Fibroblast of skin of back (primary cell): ENCODE measurements at places on chromosomes 6 and 20.

GRCh38 chr6:24924580-24925356 lies 11.0 kb downstream of the RIPOR2 start:
- DNase-seq = no peak

- no peak for DNase-seq
Observed at GRCh38 chr20:37518606-37519507, 2.2 kb upstream of the NNAT start.

- no peak for DNase-seq
Observed at GRCh38 chr6:50843842-50844241, 25.2 kb downstream of the TFAP2B start.

DNA sequence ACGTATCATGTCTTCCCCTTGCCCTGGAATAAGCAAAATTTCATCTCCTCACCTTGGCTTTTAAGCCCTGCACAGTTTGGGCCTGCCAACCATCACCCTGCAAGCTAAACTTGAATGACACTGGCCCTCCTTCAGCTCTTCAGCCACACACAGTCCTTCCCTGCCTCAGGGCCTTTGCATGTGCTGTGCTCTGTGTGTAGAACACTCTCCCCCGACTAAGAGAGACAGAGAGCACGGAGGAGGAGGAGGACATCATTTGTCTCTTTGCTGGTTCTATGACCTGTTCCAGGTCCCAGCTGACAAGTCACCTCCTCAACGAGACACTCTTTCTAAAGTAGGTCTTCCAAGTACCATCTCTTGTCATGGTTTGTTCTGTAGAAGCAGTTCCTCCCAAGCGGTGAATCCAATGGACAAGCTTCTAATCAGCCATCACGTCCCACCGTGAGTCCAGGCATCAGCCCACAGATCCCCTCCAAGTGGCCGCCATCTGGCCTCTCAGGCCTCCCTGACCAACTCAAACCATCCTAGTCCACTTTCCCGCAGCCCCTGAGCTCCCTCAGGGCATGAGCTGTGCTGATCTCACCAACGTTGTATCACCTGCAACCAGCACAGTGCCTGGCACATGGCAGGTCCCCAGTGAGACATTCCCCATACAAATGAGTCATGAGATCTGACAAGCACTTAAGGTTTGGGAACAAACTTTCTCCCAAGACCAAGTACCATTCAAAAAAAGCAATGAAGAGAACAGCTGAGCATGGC lies 30.5 kb downstream of the NFATC2 start:
- no peak for DNase-seq

GRCh38 chr6:6455272-6455671 lies 133.2 kb upstream of the LY86 start:
- DNase-seq = no peak

- no peak for DNase-seq
Observed at GRCh38 chr6:14216946-14217684, 99.5 kb downstream of the CD83 start.

DNA sequence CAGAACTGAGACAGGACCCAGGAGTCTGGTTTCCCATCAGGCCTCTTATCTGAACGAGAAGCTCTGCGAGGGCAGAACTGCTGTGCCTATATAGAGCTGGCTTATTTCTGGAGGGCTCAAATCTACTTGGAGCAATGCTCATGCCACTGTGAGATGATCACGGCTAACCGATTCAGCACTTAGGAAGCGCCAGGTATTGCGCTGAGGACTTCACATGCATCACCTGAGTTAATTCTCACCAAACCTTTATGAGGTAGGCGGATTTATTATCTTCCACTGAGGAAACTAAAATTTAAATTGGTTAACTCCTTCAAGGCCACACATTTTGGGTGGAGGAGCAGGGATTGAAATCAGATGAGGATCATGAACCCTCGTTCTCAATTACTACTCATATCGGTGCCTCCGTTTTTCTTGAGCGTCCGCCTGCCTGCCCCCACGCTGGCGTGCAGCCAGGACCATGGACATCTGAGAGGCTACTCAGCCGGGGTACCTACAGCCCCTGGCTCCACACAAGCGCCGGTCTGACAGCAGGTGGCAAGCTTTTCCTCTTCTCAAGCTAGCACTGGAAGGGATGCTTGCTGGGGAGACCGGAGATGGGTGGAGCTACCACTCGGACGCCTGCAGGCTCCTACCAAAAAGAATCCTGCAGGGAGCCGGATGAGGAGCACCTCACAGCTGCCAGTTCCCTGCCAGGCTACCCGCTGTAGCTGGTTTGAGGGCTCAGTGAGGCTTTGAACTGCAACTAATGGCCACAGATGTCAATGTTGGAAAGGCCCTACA lies 1.0 kb upstream of the PCIF1 start:
- peak; percentile 72 for DNase-seq

GRCh38 chr20:50302341-50303057 lies 111.9 kb downstream of the CEBPB start:
- DNase-seq = peak; percentile 69

DNA sequence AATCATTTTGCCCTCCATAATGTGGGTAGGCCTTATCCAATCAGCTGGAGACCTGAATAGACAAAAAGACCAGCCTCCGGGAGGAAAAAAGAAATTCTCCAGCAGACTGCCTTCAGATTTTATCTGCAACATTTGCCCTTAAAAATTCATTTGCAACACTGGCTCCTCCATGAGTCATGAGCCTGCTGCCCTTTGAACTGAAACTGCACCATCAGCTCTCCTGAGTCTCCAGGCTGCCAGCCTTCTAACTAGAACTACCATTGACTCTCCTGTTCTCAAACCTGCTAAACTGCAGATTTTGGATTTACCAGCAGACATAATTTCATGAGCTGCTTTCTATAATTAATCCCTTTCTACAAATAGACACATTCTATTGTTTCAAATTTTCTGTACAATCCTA lies 223.9 kb upstream of the THEMIS start:
- DNase-seq = peak; percentile 12

DNA sequence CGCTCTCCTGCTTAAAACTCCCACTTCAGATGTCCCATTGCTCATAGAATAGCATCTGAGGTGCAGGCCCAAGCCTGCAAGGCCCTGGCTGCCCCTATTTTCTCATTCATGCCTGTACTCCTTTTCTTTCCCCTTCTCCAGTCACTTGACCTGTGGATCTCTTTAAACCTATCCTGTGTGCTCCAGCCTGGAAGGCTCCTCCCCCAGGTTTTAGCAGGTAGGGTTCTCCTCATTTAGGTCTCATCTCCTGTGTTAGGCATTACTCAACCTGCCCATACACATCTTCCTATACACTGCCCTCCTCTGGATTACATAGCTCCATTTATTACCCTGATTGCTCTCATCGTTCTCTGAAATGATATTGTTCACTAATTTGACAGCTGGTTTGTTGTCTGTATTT lies 185.3 kb downstream of the BACH2 start:
- no peak for DNase-seq

DNA sequence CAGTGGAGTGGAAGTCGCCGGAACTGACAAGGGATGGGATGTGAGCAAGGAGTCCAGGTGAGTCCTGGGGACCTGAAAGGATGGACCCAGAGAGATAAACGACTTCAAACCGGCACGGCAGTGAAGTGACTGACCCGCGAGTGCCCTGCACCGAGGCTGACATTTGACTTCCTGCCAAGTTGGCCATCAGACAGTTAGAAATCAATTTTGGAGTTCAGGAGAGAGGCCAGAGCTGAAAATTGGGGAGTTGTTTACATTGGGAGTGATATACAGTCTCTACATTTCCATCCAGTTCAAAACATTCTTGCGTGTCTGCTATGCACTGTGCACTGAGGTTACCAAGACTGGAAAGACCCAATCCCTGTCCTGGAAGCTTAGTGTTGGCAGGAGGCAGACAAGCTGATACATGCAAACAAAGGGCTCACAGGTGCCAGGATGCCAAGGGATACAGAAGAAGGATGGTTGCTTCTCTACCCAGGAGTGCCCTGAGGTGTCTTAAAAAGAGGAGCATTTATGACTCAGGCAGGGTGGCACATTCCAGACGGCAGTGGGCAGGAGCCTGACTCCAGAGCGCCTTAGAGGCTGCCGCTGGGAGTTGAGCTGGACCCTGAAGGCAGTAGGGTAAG lies 186.6 kb downstream of the MTHFD1L start:
- DNase-seq = no peak

DNA sequence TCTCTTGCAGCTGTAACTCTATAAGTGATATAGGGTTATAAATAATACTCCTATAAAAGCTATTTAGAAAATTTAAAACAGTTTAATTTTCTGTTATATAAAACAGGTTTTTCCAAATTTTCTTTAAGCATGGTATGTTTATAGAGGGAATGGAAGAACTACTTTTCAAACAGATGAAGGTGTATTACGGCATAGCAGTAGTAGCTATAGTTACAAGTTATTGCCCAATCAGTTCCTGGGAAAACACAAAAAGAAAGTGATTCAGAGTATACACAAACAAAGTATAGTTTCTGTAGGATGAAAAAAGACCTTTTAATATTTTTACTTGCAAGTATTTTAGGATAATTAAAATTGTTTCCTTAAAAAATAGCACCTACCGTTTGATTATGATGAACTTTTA lies 9.8 kb downstream of the SLC17A5 start:
- DNase-seq = no peak

GRCh38 chr6:132246120-132246617 lies 155.1 kb downstream of the MOXD1 start:
- no peak for DNase-seq

- DNase-seq = peak; percentile 79
Observed at GRCh38 chr20:8299921-8300320, 167.9 kb downstream of the PLCB1 start.

DNA sequence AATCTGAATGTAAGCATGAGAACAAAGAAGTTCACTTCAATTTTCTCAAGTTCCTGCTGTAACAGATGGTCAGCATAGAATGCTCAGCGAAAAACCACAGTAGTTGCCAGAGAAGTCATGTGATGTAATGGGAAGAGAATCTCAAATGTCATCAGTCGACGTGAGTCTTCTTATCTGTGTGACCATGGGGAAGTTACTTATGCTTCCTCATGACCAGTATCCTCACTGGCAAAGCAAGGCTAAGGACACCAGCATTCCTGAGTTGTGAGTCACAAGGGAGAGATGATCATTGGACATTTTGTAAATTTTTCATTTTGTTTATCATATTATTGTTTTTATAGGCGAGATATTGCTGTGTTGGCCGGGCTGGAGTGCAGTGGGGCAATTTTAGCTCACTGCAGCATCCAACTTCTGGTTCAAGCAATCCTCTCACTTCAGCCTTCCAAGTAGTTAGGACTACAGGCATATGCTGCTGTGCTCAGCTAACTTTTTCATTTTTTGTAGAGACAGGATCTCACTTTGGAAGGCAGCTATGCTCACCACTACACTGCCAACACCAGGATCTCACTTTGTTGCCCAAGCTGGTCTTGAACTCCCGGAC lies 21.9 kb downstream of the SGK1 start:
- DNase-seq = peak; percentile 100

GRCh38 chr6:3789018-3789895 lies 37.7 kb upstream of the PXDC1 start:
- DNase-seq = no peak

DNA sequence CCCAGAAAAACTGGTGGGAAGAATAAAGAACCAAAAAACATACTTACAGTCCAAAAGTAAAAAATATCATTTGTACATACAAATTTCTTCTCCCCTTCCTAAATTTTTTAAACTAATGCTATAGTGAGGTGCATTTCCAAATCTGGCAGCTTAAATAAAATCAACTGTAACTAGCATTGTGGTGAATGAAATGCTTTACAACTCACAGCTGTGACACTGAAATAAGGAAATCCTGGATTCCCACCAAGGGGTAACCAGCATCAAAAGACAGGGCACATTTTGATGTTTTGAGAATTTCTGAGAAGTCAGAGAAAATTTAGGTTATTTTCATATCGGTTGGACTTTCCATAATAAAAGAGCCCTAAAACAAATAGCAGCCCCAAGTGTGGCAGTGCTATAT lies 27.3 kb downstream of the BACH2 start:
- no peak for DNase-seq

GRCh38 chr6:26322645-26323482 lies 42.1 kb upstream of the BTN3A2 start:
- DNase-seq = peak; percentile 93

DNA sequence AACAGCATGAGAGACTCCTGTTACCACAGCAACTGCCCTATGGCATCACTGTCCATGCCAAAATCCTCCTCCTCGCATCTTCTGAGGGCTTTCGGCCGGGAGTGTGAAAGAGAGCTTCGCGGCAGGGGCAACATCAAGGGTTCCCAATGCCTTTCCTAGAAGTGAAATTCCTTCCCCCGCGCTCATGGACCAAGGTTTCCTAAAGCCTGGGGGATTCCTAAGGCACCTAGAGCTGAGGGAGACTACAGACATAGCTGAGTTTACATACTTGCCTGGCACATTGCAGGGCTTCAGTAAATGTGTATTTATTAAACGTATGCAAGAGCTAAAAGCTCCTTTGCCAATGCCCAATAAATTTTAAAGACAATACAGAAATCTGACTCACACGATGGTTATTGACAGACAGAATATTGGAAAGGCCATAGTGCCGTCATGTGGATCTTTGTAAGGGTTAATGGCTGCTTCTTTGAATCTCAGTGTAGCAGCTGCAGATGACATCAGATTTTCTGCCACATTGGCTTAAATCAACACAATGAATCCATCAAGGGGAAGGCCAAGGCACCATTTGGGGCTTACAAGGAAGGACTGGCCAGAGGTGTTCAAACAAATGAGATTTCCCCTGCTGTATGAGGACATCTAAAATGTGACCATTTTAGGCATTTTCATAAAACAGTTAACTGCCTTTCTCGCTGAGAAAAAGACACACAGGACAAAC lies 281.2 kb upstream of the JARID2 start:
- DNase-seq = peak; percentile 15

- no peak for DNase-seq
Observed at GRCh38 chr6:157268396-157268795, 54.9 kb downstream of the TMEM242 start.

DNA sequence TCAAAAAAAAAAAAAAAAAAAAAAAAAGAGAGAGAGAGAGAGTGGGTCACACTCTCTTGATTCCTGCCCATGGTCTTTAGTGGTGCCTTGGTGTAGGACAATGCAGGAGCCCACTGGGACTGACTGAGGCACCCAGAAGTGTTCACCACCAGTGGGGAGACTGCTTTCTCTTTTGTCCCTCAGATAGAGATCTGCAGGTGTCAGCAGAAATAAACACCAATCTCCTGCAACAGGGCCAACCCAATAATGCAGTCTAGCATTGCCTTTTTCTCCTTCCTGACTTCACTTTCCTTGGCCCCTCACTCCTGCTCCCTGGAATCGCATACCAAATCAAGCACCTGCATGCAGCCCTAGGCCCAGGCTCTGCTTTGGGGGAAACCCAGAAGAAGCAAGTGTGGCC lies 39.0 kb upstream of the CCDC28A start:
- DNase-seq = no peak

GRCh38 chr6:156719395-156719719 lies 57.8 kb upstream of the ARID1B start:
- DNase-seq = no peak

- DNase-seq = no peak
Observed at GRCh38 chr20:49880724-49881445, 34.4 kb downstream of the SPATA2 start.
